Activated CD4-positive, alpha-beta T cell treated with anti-CD3 and anti-CD28 coated beads, Interleukin-2, amount 10 ng/mL, durations not matched to agents 24 days and 14 days (primary cell): ENCODE measurements at places on chromosomes 5 and 9. TPM values are rescaled to one million over a fixed set of nuclear protein-coding genes. Genes with fewer than 3 reads are reported as not detected.

GRCh38 chr5:177511181-177511580, 1.6 kb upstream of the DOK3 start:
- no peak for DNase-seq
- H3K27me3 ChIP-seq: no peaks in the 10 kb centered on the region
- no peak overlapping the region for H3K4me3 ChIP-seq

GRCh38 chr9:28086881-28087280, 513.6 kb upstream of the C9orf72 start:
- H3K36me3 ChIP-seq: no peaks in the 10 kb centered on the region
- H3K27me3 ChIP-seq: no peaks in the 10 kb centered on the region

DNA sequence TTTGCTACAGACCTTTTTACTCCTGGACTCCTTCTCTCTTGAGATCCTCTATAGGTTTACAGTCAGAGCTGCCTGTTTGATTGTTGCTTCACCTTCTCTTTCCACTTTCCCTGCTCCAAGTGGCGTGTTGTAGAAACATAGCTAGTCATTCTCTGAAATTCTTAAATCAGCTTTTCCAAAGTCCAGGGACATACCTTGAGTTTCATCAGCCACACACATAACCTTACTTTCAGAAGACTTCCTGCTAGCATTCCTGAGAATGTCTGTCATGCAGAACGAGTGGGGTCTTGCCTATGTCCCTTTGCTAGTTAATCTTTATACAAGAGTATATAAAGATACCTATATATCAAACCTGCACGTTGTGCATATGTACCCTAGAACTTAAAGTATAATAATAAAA, 230.3 kb upstream of the ZNF462 start:
- H3K27ac ChIP-seq: no peak overlapping the region
- no peaks in the 10 kb centered on the region for H3K36me3 ChIP-seq
- no peak overlapping the region for H3K4me3 ChIP-seq

BSPRY gene
- 10.5 and 10.6 TPM in 2 replicates for total RNA-seq

DNA sequence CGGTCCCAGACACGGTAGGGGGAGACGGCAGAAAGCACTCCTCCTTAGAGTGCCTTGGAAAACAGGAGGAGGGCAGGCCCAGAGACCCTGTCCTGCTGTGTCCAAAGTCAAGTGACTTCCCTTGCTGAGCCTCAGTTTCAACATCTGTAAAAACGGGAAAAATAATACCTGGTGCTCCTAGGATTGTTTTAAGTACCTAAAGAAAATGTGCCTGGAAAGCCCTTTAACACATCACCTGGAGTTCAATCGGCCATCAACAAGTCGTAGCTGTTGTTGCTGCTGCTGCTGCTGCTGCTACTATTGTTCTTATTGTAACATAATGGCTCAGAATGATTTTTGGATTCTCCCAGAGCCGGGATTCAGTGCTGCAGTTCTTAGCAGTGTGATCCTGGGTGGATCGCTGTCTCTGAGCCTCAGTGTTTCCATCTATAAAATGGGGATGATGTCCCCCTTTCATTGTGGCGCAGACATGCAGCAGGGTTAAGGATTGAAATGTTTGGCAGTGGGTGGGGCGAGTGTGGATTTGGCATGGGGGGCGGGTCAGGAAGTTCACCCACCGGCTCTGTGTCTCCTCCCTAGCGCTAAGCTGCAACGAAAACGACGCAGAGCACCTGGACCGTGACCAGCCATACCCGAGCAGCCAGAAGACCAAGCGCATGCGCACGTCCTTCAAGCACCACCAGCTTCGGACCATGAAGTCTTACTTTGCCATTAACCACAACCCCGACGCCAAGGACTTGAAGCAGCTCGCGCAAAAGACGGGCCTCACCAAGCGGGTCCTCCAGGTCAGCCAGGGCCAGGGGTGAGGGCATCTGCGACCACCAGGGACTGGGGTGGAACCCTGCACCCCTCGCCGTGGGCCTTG, 9.2 kb downstream of the LHX2 start:
- no peak for DNase-seq
- H3K27me3 ChIP-seq: peaks cover 76% of the 10 kb centered on the region
- no peak overlapping the region for H3K4me3 ChIP-seq

DNA sequence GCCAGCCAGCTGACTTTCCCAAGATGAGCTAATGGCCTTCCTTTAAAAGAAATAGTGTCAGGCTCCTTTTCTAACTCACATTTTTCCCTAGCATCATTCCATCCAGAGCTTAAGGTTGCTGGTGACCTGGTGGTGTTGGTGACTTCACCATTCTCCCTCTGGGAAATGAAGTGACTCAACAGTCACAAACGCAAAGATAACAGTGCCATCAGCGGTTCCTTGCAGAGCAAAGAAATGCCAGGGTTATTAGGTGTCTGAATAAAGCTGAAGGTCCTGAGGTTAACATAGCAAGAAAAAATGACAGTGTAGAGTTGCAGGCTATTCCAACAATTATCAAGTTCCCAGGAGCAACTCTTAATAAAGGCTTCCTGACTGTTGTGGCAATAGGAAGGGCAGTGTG, 111.8 kb upstream of the SLC44A1 start:
- H3K4me3 ChIP-seq: no peak overlapping the region
- H3K27me3 ChIP-seq: peaks cover 28% of the 10 kb centered on the region
- H3K36me3 ChIP-seq: no peaks in the 10 kb centered on the region
